ENCODE measurements at places on chromosomes 1 and 21. TPM values are rescaled to one million over a fixed set of nuclear protein-coding genes. Genes with fewer than 3 reads are reported as not detected.

Gene KRTAP12-2
- not detected for total RNA-seq

Gene GBP3
- total RNA-seq, result 5.8 TPM

- no peaks in the 10 kb centered on the region for H3K27me3 ChIP-seq
- H3K36me3 ChIP-seq, result no peaks in the 10 kb centered on the region
- peak overlapping the region; percentile 92 for H3K27ac ChIP-seq
- no peak for DNase-seq
- H3K4me3 ChIP-seq, result no peak overlapping the region
These were observed 24.0 kb downstream of the ABCA4 start for GRCh38 chr1:94096797-94097549.

DNA sequence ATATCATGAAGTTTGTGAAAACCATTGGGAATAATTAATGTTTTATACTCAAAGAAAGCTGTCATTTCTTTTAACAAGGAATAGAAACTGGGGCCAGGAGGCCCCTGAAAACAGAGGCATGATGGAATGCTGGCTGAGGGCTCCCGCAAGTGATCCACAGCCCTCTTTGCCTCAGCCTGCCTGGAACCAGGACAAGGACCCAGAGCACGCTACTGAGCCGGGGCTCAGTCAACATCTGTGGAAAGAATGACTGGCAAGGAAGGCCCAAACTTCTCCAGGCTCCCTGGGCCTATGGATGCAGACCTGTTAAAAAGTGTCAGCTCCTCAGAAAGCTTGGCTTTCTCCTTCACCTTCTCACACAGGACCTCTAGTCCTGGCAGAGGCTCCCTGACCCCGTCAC lies 32.6 kb downstream of the COLGALT2 start:
- no peaks in the 10 kb centered on the region for H3K36me3 ChIP-seq
- H3K27ac ChIP-seq, result no peak overlapping the region
- no peak overlapping the region for H3K4me3 ChIP-seq
- peaks cover 4% of the 10 kb centered on the region for H3K4me1 ChIP-seq
- H3K27me3 ChIP-seq, result no peaks in the 10 kb centered on the region
